ENCODE measurements at places on chromosomes 4 and X. TPM values are rescaled to one million over a fixed set of nuclear protein-coding genes. Genes with fewer than 3 reads are reported as not detected.
A peak's percentile ranks its signal among the peaks of the same experiment; 100 is the strongest.

EFHC2 gene
- total RNA-seq: 2.2 TPM

CFAP99 gene
- total RNA-seq: 0.63 TPM

POLN gene
- total RNA-seq: 3.9 TPM

PORCN gene
- 13.3 TPM for total RNA-seq

CFI gene
- not detected for total RNA-seq

FSTL5 gene
- total RNA-seq: not detected

DNA sequence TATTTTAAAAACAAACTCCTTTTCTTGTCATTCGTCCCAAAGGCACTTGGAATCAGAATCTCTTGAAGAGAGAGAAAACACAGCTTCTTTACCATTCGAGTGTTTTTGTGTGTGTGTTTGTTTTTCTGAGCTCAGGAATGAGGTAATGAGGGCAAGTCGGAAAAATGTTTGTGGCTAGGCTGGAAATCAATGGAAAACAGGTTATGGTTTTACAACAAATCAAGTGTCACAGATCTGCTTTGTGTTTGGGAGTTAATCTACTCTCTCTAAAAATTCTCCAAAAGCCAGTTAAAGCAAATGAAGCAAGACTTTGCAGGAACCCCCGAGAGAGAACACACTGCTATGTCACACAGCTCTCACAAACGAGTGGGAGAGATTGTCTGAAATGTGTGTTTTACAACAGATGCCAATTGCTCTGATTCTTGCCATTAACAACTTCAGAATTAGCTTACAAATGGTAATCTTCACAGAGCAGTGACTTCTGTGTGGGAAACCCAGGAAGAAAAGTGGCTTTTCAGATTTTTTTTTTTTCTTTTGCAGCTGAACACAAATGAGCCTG, 264.1 kb downstream of the CBLL2 start:
- no peak for DNase-seq

GRCh38 chr4:155530857-155531256, 135.8 kb upstream of the GUCY1A1 start:
- DNase-seq: no peak

DNA sequence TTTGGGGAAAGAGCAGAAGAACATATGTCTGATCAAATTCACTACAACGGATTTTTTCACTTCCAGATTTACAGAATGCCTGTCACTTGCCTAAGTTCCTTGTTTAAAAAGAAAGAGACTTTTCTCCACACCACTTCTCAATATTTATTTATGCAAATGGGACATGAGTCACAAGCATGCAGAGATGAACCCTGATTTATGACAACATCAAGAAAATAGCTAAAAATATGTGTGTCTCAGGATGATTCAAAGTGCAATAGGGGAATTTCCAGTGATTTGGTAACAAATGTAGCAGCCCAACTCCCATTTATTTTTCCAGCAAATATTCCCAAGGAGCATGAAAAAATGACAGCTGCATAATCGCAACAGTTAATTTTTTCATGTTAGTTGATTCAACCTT, 180.4 kb upstream of the FAT1 start:
- DNase-seq: no peak

GRCh38 chr4:124415146-124415545, 297.4 kb downstream of the ANKRD50 start:
- DNase-seq: no peak

DNA sequence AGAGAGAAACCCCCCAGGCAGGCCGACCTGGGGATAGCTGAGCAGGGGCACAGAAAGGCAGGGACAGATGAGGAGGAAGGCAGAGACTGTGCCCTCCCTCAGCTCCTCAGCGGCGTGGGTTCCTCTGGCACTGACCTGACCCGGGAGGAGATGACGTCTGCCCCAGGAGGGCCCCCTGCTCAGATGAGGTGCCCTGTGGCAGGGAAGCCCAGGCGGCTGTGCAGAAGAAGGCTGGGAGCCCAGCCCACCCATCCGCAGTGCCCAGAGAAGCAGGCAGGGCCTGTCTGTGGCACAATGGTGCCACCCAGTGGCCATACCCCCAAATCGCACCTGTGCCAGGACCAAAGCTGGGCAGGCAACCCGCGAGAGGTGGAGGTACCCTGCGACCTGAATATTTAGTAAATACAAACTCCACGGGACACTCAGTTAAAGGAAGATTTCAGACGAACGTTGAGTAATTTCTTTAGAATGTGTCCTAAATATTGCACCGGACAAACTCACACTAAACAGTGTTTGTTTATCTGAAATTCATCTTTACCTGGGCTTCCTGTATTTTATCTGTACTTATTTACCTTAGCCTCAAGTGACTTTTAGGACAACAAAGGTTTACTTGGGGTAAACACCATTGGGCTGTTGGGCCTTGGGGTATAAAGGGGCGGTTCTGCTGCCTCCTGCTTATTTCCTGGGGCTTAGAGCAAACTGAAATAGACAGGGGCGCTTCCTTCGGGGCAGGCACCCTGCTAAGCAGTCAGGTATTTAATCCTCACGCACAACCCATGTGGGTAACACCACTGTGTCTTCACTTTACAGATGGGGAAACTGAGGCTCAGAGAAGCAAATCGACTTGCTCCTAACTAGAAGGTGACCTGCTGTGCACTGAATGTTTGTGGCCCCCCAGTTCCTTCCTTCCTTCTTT, 46.5 kb upstream of the HMX1 start:
- DNase-seq: peak; percentile 31

DNA sequence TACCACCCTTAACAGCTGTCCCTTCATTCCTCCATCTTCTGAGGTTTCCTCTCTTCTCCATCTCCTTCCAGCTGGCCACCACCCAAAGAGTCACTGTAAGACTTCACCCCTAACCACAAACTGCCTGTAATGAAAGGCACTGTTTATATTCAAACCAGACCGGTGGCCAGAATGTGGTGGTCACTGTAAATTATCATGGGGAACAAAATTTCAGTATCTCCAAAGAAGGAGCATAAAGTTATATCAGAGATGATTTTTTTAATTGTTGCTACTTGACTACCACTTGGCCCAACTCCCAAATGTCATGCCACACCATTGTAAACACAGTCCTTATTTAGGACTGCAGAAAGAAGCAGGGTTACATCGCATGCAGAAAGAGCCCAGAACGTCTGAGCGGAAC, 44.8 kb downstream of the SMARCA1 start:
- DNase-seq: no peak

DNA sequence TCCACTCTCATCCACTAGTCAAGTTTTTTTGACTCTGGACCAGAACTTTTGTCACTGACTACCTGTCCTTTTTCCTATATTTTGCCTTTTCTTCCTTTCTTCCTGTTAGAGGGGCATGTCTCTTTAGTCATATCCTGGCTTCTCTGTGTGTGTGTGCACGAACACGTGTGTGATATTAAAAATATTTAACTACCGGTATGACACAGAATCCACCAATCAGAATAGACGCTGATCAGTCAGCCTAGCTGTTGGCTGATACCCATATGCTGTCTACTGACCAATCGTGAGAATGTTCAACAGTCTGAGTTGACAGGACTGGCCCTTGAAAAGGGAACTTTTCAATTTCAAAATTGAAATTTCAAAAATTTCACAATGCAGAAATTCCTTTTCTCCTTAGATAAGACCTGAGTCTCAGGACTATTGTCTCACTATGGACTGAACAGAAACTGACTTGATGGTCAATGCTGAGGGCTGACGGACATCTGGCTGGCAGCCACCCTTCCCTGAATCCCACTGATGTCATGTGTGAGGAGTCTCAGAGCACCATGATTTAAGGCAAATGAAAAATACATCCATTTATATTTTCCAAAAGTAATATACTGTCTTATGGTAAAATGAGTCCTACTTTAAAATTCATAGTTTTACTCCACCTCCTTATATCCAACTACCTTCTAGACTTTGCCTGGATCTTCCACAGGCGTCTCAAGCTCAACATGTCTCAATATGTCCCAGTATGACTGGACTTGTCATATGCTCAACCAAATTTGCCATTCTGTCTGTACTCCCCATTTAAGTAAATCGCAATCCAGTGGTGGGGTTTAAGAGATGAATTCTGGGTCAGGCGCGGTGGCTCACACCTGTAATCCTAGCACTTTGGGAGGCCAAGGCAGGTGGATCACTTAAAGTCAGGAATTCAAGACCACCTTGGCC, 78.0 kb downstream of the CHRNA9 start:
- no peak for DNase-seq

GRCh38 chrX:40552768-40553167, 28.0 kb upstream of the ATP6AP2 start:
- no peak for DNase-seq

- no peak for DNase-seq
These were observed 132.2 kb downstream of the BMPR1B start for GRCh38 chr4:94889946-94890345.

GRCh38 chr4:128776794-128777216, 32.7 kb upstream of the JADE1 start:
- DNase-seq: no peak

DNA sequence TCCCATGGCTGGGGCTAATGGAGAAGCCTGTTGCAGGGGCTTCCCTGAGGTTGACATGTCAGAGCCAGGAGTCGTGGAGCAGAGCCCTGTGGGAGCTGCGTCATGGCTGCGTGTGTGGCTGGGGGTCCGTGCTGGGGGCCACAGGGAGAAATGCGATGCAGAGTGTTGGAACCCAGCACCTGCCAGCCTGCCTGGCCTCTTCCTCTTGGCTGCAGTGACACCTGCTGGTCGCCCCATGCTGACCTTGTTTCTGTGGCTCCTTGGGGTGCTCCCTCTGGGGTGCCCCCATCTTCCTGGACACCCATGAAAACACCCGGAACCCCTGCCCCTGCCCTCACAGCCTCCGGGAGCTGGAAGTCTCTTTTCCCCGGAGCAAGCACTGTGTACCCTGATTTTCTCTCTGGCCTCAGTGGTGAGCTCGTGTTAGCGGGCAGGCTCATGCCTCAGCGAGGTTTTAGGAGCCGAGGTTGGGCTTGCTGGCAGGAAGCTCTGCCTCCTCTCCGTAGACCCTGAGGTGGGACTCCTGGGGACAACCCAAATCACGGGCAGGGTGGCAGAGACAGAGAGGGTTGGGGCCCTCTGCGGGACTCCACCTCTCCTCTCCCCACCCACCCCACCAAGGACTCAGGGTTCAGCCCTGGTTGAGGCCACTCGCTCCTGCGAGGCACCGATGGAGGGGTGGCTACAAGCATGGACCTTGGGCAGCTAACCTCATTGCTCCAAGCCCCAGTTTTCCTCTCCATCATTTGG, 103.7 kb downstream of the SORCS2 start:
- no peak for DNase-seq

DNA sequence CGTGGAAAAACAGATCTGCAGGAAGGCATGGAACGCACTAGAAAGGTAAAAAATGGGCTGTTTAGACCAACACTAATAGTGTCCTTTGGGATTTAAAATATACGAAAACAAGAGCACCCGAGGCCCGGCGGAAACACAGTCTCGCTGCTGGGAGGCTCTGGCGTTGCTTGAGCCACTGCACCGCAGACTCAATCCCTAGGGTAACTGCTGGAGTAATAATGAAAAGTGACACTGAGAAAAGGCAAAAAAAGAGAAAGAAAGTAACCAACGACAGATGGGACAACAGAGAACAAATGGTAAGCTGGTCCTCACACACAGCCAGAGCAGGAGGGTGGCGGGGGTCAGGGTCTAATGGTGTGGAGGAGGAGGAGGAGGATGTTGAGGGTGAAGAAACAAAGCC, 15.4 kb downstream of the IRAK1 start:
- no peak for DNase-seq

DNA sequence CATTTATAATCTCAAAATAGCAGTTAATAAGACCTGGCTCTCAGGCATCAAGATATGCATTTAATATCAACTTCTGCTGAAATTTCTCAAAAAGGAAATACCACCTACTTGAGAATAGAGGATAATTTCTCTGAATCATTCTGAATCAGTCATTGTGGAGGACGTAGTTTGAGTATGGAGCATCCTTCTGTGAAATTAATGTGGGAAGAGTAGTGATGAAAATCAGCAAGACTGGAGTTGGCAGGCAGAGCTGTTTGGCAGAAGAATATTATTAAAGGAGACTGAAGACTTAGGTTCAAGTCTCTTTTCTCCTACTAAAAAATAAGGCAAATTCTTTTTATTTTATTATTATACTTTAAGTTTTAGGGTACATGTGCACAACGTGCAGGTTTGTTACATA, 325.6 kb upstream of the ATOH1 start:
- DNase-seq: no peak

DNA sequence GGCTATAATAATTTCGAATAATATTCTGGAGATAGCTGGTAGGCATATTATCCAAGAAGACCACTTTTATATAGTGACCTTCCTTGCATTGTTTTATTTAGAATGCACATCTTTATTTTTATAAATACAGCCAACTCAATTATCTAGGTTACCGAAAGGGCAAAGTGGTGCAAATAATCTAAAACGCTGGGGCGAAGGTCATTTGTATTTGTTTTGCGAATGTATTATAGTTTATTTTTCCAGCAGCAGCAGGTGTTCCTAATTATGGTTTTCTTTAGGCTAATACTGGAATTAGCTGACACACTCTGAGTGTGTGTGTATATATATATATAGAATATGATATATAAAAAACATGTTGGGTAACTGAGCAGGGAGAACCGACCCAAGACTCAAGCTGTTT, 48.1 kb upstream of the RAP2C start:
- DNase-seq: no peak

GRCh38 chrX:1860936-1861594, 246.2 kb downstream of the ASMT start:
- DNase-seq: no peak

- DNase-seq: no peak
These were observed 69.7 kb upstream of the NUDT6 start for GRCh38 chr4:122992057-122992456.

DNA sequence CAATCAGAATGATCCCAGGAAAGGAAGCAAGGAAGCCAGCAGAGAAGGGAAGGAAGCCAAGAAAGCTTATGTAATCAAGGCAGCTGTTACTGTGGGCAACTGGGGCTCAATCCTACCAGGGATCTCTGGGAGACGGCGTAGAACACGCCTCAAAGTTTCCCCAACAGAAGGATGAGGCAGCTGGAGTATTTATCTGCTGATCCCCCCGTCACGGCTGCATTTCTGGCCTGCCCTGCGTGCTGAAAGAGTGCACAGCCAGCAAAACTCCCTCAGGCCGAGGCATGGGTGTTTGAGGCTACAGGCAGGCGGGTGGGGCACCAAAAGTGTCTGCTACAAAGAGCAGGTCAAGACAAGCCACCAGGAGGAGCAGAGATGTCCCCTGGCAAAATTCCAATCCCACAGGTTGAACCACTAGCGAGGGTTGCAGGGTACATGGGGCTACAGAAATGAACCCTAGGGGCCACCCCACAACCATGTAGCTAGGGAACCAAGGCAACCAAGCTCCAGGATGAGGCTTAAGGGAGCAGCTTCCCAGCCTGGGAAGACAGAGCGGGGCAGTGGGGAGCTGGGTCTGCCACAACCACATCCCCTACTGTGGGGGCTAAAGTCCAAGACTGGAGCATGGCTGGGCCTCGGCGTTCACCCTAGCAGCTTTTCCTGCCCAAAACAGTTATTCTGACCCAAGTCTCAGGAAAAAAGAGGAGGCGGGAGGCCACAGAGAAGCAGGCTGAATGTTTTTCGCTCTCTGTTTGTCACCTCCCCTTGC, 113.4 kb downstream of the BCOR start:
- DNase-seq: no peak

DNA sequence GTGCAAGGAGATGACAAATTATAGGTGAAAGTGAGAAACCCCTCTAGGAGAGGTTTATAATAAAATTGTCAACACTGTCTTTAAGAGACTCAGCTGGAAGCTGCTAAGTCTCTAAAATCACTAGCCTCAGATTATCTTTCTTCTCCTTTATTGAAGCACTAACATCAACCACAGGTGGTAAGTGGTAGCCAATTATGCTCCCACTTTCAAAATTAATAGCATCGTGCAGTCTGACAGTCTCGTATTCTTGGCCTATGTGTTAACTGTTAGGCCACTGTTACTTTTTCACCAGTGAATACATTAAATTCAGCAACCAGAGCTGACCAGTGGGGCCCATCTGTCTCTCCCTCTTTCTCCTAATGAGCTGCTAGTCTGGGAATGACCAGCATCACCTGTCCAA, 674.1 kb downstream of the RAPGEF2 start:
- DNase-seq: no peak
